LoVo (cell line): ENCODE measurements at places on chromosomes 5 and 9.

- peak; percentile 47 for DNase-seq
These were observed 64.1 kb downstream of the PLAC8L1 start for GRCh38 chr5:146041180-146041789.

DNA sequence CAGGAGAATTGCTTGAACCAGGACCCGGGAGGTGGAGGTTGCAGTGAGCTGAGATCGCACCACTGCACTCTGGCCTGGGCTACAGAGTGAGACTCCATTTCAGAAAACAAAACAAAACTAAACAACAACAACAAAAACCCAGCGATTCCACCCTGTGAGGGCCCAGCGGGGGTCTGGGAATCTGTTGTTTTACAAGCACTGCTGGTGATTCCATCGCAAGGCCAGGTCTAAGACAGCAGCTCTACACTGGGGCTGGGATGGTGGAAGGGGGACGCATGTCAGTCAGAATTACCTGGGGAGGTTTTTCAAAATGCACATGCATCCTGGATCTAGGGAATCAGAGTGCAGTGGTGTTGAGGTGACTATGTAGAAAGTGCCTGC lies 90.9 kb downstream of the ANKRD55 start:
- DNase-seq: no peak

- no peak for DNase-seq
These were observed 289.4 kb downstream of the PDE4D start for GRCh38 chr5:59604111-59604510.

GRCh38 chr9:94919376-94920098 lies 193.0 kb downstream of the AOPEP start:
- no peak for DNase-seq

GRCh38 chr9:83444110-83444509 lies 94.1 kb downstream of the FRMD3 start:
- DNase-seq: no peak

GRCh38 chr9:114968671-114969070 lies 38.3 kb upstream of the TNFSF8 start:
- no peak for DNase-seq

- DNase-seq: no peak
These were observed 339.5 kb downstream of the CTNND2 start for GRCh38 chr5:11564706-11565105.

GRCh38 chr9:5949103-5949699 lies 58.5 kb downstream of the MLANA start:
- peak; percentile 2 for DNase-seq

- no peak for DNase-seq
These were observed 167.1 kb upstream of the MVB12B start for GRCh38 chr9:126159430-126160060.

GRCh38 chr5:115484368-115484767 lies 60.2 kb downstream of the FEM1C start:
- no peak for DNase-seq

DNA sequence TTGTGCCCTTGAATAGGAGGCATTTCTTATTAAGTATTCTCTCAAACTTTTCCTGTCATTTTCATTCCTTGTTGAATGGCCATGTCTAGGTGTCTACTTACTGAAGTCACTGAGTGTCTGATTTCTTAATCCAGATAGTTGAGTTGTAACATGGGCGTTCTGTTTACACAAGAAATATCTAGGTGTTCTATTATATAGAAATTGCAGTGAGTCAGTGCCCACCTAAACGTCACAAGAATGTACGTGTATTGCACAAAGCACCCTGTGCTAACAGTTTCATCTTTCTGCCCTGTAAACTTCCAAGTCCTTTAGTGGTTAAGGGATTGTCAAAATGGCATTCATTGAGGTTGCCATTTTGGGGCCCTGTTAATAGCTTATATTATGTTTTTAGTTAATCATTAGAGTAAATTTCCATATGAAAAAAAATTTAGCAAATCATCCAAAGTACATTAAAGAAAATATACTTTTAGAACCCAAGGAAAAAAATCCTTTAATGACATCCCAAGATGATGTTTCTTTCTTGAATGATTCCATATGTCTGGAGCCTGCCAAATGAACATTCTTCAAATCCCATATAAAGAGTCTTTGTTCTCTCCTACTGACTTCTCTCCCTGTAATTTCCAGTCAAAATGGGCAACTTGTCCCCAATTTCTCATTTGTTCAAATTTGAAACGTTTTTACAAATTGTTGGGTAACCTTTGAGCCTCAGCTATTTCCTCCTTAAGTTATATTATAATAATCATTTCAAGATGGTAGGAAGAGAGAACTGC lies 114.2 kb downstream of the GOLPH3 start:
- DNase-seq: no peak

- no peak for DNase-seq
These were observed 1.2 kb downstream of the ANKRD33B start for GRCh38 chr5:10564838-10565784.

- no peak for DNase-seq
These were observed 651.6 kb upstream of the RORB start for GRCh38 chr9:73845539-73845938.

- peak; percentile 64 for DNase-seq
These were observed 809 bp downstream of the SLC44A1 start for GRCh38 chr9:105245029-105245890.

DNA sequence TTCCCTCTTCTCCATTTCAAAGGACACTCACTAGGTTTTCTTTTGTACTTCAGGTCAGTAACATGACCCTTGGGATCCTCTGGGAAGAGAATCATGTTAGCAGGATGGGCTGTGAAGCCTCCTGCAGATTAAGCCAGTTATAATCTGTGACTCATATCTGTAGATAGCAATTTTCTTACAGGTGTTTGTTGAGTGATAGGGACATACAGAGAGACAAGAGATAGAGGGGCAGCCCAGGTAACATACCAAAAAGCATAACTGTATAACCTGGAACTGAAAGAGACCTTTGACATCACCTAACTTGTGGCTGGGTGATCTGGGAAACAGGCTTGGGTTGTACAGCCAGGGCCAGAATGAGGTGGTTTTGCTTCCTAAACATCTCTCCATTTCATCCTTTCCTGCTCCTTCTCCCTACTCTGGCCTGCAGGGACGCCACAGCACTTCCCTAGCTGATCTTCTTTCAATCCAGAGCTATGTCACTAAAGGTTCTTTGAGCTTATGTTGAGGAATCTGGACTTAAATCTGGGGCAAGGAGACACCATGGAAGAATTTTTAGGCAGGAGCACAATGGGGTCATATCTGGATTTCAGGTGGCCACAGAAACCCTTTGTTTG lies 21.0 kb upstream of the PPARGC1B start:
- no peak for DNase-seq

GRCh38 chr9:83166372-83166771 lies 103.4 kb upstream of the RASEF start:
- DNase-seq: no peak

DNA sequence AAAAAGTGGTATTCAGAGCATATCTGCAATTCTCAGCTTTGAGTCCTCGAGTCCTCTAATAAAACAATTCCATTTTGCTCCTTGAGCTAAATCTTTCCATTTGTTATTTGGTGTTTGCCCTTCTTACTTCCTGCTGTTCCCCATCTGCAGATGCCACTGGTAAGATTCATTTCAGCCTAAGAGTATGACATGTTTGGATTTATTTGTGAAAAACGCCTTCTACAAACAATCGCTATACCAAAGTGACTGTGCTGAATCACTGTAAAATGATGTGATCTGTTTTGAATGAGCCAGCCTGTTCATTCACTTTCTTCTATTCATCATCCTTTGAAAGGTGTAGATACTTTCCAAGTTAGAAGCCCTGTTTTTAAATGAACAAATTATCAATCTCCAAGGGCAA lies 27.7 kb downstream of the KCTD16 start:
- no peak for DNase-seq

DNA sequence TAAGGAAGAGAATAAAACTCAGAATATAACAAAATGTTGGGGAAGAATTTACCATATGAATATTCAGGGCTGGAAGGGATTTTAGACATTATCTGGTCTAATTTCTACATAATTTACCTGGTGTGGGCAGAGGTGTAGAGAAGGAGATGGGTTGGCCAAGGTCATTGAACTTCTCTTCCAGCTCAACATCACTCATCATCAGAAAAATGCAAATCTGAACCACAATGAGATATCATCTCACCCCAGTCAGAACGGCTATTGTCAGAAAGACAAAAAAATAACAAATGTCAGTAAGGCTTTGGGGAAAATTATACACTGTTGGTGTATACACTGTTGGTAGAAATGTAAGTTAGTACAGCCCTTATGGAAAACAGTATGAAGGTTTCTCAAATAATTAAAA lies 121.7 kb downstream of the PTTG1 start:
- DNase-seq: no peak

DNA sequence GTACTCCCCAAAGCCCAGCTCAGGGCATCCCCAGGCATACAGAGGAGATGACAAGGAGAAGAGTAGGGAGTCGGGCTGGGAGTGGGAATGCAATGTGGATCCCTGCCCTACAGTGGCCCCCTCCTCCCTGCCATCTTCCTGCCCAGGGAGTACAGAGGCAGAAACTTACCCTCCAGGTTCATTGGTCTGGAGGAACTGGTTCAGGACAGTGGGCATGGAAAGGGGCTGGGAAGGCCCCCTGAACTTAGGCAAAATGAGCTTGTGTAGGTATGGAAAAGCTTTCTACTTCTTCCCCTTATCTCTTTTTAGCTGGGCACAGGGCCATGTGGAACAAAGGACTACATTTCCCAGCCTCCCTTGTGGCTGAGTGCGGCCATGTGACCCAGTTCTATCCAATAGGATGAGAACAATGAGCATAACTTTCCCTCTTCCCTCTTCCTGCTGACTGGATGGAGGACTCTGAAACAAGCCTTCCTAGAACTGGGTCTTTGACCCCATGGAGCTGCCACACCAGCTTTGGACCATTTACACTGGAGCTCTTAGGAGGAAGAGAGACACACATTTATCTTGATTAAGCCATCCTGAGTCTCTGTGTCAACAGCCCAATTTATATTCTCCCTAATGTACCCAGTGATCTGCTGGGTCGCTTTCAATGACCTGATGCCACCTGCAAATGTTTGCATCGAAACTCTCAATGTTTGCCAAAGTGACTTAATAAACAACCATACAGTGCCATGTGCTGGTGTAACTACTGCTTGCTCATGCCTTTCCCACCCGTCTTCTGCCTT lies 25.0 kb upstream of the HMCN2 start:
- peak; percentile 44 for DNase-seq

DNA sequence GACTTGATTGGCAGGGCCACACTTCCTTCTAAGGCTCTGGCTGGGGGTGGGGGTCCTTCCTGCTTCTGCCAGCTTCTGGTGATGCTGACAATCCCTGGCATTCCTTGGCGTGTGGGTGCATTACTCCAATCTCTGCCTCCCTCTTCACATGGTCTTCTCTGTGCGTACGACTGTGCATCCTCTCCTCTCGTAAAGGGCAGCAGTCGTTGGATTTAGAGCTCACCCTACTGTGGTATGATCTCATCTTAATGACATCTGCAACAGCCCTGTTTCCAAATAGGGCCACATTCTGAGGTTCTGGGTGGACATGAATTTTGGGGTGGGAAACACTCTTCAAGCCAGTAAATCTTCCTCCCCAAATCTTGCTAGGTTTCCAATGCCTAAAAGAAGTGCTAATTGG lies 36.8 kb downstream of the ROPN1L start:
- peak; percentile 27 for DNase-seq

GRCh38 chr9:80467632-80468031 lies 895.9 kb downstream of the TLE4 start:
- DNase-seq: no peak

- DNase-seq: no peak
These were observed 1.0 kb upstream of the EXOC3 start for GRCh38 chr5:441996-442334.
